Central memory CD4-positive, alpha-beta T cell (primary cell): ENCODE measurements at places on chromosomes 12 and 14.

- DNase-seq = no peak
Measured at GRCh38 chr12:49972129-49972528, 618 bp upstream of the AQP6 start.

GRCh38 chr12:25004447-25004846 is 55.5 kb upstream of the BCAT1 start:
- DNase-seq = no peak

DNA sequence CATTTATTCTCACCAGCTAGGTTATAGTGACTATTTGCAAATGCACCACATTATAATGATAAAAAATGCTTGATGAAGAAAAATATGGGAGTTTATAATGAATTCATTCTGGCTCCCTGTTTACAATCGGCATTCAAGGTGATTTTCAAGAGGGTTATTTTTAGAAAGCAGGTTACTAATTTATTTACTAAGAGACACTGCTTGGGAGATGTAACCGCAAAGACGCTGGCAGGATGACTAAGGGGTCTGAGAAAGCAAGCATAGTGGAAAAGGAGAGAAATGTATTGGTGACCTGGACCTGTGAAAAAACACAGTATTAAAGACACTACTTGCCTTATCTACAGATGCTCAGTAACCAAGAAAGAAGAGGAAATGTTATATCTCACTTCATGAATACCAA is 13.3 kb upstream of the PITPNM2 start:
- no peak for DNase-seq

DNA sequence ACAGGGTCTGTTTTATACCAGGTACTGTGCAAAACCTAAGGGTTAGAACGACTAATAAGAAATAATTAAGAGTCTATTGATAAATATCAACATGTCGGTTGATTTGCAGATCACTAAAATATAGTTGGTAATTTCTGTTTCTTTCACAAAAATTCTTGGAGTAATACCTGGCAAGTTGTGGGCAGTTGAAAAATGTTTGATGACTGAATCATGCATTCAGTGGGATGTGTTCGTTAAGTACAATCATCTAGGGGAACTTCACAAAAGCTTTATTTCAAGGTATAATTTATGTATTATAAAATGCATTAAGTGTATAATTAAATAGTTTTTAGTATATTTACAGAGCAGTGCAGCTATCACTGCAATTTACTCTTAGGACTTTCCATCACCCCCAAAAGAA is 120.0 kb downstream of the KCNA5 start:
- DNase-seq = no peak

GRCh38 chr12:630656-631632 is 32.3 kb downstream of the NINJ2 start:
- peak; percentile 70 for DNase-seq
